ENCODE measurements at places on chromosomes 4 and X.
A peak's percentile ranks its signal among the peaks of the same experiment; 100 is the strongest.

- ATAC-seq = no peak
Observed at GRCh38 chr4:110489901-110490508, 14.1 kb downstream of the ENPEP start.

DNA sequence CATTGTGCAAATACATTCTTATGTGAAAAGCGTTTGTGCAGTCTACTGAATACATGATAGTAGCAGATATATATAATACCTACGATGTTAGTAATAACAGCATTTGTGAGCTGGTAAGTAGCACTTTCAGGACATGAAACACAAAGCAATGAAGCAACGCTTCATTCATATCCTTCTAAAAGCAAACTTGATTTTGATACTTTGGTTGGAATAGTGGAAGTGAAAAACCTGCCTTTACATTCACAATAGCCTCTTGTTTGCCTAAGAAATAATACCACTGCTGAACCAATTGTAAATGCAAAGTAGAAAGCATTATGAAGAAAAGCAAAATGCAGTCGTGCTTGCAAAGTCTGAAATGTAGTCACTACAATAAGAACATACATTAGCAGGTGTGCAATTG lies 926.3 kb downstream of the FSTL5 start:
- ATAC-seq = no peak

DNA sequence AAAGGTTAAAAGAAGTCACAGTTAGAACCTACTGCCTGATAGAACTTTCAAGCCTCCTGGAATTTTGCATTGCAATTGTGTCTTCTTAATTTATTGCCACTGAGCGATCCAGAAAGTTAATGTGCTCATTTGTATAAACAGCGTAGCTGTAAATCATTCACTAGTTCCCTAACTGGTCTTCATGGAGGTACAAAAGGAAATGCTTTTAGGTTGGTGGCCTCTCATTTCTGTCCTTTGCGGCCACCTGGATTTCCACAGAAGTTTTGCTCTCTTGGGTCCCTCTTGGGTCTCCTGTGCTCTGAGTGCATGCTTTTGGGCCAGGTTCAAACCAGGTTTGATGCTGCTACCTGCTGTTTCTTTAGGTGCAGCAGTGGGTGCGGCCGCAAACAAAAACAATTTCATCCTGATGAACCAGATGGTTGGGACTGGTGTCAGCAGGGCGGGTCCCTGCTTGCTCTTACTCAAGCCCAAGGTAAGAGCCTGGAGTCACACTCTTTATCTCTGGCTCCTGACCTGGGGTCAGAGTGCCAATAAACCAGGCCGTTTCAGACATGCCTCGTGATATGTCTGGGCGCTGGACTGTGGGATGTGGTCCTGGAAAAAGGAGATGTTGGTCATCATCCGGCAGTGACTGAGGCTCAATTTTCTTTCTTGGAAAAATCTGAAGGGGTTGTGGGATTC lies 270.1 kb downstream of the PTTG2 start:
- no peak for ATAC-seq

- ATAC-seq = no peak
Observed at GRCh38 chr4:81466841-81467671, 4.7 kb downstream of the RASGEF1B start.

- ATAC-seq = peak; percentile 58
Observed at GRCh38 chr4:40280586-40280985, 54.5 kb upstream of the CHRNA9 start.

DNA sequence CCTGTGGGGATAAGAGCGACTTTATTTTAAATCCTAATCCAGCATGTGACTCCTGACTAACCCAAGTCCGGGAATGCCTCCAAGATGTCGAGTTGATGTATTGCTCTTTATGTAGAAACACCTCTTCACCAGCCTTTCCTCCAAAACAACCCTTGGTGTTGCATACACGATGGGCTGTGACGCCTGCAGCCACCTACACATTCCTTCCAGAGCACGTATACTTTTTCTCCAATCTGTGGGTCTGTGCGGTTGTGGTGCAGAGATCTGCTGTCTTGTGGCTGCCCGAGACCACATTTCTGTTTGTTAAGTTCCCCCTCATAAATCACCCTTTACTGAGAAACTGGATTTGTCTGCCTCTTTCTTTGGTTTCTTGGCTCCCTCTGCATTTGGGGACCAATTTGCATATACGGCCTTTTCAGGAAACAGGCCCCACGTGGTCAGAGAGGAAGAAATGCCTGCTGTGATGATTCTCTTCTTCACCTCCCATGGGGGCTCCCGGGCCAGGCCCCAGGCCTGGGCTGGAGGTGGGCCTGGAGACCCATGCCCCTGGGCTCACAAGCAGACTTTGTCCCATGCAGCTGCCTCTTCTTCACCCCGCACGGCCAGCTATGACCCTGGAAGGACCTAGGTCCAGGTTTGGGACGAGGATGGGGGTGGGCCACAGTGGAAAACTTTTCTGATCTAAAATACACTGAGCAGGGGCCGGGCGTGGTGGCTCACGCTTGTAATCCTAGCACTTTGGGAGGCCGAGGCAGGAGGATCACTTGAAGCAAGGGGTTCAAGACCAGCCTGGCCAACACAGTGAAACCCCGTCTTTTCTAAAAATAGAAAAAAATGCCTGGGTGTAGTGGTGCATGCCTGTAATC lies 21.4 kb upstream of the AFAP1 start:
- ATAC-seq = peak; percentile 57

DNA sequence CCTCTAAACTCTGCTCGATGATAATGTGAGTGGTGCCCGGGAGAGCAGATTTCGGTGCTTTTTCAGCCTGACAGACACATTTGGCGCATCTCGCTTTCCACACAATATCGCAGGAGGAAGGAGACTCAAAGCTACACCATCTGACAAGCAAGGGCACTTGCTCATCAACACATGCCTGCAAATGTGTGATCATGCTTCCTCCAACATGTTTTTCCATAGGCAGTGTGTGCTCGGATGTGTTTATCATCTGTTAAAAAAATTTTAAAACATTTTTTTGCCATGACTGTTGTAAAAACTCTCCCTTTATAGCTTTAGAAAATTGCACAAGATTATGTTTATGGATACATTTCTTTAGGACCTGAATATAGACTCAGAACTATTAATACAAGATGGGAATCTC lies 170.3 kb upstream of the PUDP start:
- no peak for ATAC-seq
